Fibroblast of the conjunctiva (primary cell): ENCODE measurements at places on chromosomes 3 and 15.
A peak's percentile ranks its signal among the peaks of the same experiment; 100 is the strongest.

DNA sequence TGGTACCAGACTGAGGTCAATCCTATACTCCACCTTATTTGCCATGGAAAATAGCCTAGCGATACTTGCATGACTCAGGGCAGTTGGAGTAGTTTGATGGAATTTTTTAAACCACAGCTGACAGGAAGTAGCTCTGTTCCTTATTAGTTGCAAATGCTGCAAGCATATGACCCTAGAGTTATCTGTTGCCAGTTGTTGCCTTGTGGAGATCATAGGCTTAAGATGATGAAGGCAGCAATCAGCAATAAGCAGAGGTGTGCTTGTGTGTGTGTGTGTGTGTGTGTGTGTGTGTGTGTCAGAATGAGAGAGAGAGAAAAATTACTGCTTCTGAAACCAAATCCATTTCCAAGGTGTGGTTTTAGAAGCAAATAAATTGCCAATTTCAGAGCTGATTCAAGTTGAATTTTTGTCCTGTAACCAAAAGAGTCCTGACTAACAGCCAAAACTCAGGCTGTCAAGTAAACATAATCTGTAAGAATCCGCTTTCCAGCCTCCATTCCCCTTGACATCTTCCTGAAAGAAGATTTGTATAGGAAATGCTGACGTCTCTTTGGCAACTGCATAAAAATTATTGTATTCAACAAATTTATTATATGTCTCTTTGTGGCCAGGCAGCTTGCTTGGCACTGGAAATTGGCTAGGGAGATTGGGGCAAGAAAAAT, 141.2 kb downstream of the SERPINI1 start:
- DNase-seq, result peak; percentile 51

DNA sequence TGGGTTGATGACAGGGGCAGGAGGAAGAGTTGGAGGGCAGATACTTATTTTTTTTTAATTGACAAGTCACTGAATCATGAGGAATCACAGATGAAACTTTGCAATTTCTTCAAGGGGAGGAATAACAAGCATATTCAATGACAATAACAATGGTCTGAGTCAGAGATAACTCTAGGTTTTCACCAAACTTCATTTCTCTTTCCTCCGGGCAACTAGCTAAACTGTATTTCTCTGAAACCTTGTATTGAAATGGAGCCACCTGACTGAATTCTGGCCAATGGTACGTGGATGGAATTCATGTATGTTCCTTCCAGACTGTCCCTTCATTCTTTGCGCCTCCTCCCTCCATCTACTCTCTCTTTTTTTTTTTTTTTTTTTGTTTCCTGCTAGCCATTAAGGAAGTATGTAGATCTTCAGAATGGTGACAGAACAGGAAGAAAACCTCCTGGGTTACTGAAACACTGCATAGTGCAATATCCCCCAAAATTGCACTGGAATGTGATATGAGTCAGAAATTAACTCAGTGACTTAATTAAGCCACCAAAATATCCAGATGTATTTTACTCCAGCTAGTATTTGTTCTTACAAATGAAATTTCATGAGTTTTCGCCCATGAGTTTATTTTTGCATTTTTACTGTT, 495.4 kb downstream of the OTOL1 start:
- DNase-seq, result no peak

- DNase-seq, result no peak
Observed at GRCh38 chr3:64167351-64167750, 57.9 kb downstream of the PRICKLE2 start.

GRCh38 chr15:66630801-66631351, 65.1 kb upstream of the LCTL start:
- no peak for DNase-seq

DNA sequence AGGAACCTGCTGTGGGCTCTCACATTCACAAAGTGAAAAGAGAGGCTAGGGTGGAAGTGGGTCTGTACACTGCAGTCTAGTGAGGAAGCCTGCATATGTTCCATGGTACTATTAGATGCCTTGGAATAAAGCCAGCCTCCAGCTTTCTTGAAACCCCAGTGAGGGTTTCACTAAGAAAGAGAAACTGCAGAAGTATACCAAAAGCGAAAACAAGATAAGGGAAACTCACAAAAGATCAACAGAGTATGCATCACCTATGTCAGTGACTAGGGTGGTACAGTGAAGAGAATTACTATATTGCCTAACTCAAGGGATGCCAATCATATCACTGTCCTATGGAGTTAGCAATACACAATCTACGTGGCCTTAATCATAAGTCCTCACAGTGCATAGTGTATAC, 212.5 kb upstream of the GADL1 start:
- no peak for DNase-seq

- DNase-seq, result no peak
Observed at GRCh38 chr15:100438570-100438969, 90.2 kb downstream of the CERS3 start.

DNA sequence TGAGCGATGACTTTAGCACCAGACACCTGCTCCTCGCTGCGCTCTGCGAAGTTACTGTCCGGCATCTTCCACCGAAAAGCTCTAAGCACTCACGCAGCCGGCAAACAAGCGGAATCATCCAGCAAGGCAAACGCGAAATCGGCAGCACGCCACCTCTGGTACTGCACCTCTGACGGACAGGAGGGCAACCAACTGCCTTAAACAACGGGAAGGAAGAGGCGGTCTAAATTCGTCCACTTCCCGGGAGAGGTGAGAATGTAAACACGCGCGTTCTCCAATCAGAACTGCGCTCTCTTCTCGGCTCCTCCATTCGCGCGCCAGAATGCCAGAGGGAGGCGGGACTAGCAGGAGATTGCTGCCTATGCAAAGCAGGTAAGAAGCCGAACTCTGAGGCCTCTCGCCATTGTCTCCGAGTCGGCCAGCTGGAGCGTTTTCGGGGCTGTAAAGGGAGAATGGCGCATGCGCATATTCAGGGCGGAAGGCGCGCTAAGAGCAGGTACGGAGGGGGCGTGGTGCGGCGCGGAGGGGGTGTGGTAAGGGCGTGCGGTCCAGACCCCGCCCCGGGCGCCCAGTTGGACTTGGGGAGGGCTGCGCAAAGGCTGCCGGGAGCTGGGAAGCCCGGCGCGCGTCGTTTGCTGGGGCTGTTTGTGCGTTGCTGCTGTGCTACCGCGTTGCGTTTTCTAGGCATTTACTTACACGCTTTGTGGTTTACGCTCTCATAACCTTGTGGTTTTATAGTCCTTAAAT, at the start of the genes BTD and HACL1:
Gene BTD (plus strand): TSS at position 347 of the 747 bp plus-strand sequence. CDS start 33,695 bp downstream, outside the sequence.
Gene HACL1 (minus strand): TSS at position 171 of the 747 bp plus-strand sequence. CDS start 106 bp downstream, at position 65.
- peak; percentile 99 for DNase-seq

DNA sequence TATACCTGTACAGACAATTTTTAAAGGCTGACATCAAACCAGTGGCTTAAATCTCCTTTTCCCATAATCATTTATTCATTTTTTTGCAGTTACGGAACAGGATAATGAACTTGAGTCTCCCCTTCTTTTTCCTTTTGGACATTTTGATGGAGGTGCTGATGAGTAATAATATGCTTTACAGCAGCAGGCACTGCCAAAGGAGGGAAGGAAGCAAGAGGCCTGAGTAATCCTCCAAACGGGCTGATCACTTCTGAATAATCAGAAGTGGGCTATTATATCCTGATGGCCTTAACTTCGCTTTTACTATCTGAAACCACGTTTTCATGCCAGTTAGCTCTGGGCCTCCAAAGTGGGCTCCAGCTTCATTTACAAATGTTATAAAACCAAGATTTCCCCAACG, 527.2 kb downstream of the FOXP1 start:
- DNase-seq, result no peak

DNA sequence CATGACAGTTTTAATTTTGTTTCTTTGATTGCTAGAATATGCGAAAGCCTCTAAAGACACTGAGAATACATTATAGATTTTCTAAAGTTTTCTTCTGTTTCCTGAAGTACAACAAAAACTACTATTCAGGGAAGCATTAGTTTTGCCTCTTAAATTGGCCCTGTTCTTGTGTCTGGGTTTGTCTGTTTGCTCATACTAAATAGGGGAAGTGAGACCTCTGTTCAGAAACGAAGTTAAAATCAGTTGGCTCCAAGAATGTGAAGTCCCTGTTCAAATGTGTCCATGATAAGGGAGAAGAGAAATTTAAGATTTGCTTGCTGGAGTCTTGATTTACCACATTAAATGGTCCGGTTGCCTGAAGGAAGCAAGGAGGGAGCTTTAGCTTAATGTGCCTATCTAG, 327.3 kb upstream of the GBE1 start:
- DNase-seq, result no peak

GRCh38 chr15:36358094-36358493, 221.3 kb upstream of the CDIN1 start:
- DNase-seq, result no peak

GRCh38 chr3:23159929-23160328, 43.2 kb upstream of the UBE2E2 start:
- peak; percentile 55 for DNase-seq

DNA sequence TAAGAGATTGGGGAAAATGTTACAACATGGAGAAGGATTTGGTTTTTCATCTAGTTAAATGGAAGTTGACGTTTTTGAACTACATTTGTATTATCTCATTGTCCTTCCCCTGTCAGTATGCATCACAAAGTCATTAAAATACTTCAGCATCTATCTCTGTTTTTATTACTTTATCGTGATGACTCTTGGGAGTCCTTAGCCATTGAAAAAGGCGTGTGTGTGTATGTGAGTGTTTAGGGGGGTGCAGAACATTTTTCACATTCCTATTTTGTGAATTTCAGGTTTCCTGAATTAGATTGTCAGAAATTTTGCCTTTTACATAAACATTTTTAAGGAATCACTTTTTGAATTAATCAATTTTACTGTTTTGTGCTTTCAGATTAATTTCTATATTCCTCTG, 360.6 kb upstream of the SGO1 start:
- no peak for DNase-seq

- no peak for DNase-seq
Observed at GRCh38 chr3:116524453-116525210, 79.3 kb upstream of the LSAMP start.

DNA sequence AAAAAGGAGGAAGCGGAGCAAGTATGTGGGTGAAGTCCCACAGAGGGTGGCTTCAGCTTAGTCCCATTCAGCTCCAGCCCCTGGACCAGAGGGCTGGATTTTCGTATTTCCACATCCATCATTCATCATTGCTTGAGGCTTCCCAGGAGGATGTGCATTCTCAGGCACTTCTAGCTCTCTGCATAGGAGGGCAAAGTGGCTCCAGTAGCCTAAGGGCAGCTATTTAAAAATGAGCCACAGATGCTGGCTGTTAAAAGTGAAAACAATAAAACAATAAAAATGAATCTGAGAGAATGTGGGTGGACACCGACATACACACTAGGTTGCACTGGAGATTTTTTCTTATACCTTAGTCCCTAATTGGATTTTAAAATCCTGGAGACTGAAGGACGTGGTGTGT, 629.2 kb upstream of the ZNF385D start:
- no peak for DNase-seq

- no peak for DNase-seq
Observed at GRCh38 chr3:102179326-102180177, 255.3 kb upstream of the ZPLD1 start.

GRCh38 chr3:9902372-9903237, at the start of gene IL17RE:
TSS of gene IL17RE (plus strand) at chr3:9902848. CDS start at chr3:9902933, 85 bp downstream.
- DNase-seq, result no peak

- no peak for DNase-seq
Observed at GRCh38 chr3:87209111-87209510, 18.0 kb upstream of the CHMP2B start.

- DNase-seq, result no peak
Observed at GRCh38 chr15:32675466-32675865, 34.0 kb downstream of the SCG5 start.

DNA sequence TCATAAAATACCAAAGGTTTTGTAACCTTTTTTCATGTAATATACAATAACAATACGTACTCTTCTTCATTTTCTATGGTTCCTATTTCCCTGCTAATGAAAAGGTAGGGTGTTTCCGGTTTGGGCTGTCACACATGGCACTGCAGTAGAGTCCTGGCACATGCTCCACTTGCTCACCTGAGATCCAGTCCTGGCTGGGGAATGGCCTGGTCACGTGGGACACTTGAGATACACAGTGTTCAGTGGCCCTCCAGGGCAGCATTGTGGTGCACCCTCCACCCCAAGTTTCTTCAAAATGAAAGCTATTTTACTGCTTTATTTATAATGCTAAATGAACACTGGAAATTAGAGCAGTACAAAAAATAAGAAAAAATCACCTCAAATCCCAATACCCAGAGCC, 23.2 kb downstream of the MRPS25 start:
- DNase-seq, result no peak

GRCh38 chr3:2898591-2899353, 211.4 kb downstream of the IL5RA start:
- no peak for DNase-seq

- DNase-seq, result no peak
Observed at GRCh38 chr15:52651114-52651513, 28.1 kb downstream of the ATOSA start.

- no peak for DNase-seq
Observed at GRCh38 chr15:75696311-75696720, 16.3 kb downstream of the CSPG4 start.

- DNase-seq, result no peak
Observed at GRCh38 chr3:187169231-187169960, 27.9 kb upstream of the RTP1 start.

DNA sequence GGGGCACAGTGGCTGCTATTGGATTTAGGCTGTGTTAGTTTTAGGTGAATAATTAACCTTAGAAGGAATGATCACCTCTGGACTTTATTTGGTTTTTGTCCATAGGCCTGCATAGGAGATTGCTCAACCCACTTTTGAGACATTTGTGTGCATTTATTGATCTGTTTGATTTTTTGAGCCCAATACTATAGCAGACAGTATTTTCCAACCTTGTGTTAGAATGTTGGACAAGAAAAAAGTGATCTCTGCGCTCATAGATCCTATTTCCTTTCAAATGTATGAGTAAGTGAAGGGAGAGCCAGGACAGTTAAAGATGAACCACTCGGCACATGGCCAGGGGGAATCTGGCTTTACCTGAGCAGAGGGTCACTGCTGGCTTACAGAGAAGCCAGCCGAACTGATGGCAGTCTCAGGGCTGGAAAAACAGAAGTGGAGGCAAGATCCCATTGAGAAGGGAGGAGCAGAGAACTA, 8.8 kb upstream of the TOPBP1 start:
- no peak for DNase-seq

DNA sequence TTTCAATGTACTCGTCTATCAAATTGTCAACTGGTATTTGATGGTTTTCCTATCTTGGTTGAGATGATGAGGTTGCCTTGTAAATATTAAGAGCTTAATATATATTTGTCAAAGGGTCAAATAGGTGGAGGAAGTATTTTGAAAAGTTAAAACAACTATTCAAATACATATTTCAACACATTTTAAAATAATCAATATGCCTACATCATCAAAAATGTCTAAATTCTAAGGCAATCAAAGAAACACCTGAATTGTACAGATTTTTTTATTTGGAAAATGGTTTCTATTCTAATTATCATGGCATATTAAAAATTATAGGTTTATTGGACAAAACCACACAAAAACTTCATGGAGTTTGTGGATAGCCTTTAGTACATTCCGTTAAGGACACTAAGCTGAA, 461.4 kb upstream of the ONECUT1 start:
- no peak for DNase-seq

- DNase-seq, result no peak
Observed at GRCh38 chr3:123412811-123413604, 35.9 kb downstream of the ADCY5 start.

GRCh38 chr3:56904552-56905215, 102.9 kb upstream of the ARHGEF3 start:
- no peak for DNase-seq
